ENCODE measurements at places on chromosomes 7 and 10. TPM values are rescaled to one million over a fixed set of nuclear protein-coding genes. Genes with fewer than 3 reads are reported as not detected.

The GDF2 gene
- total RNA-seq: not detected

DNA sequence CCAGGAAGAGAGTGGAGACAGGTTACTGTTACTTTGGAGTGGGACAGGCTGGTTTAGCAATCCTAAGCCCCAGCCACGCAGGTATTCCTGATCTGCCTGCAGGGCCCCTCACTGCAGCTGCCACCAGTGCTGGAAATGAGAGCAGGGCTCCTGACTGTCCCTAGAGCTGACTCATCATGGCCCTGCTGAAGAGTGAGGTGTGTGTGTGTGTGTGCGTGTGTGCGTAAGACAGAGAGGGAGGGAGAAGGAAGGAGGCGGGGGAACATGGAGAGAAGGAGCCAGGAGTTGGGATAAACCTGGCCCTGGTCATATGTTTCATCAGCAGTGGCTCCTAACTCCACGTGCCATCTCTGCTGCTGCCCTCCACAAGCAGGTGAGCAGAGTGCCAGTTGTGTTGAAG lies 3.6 kb downstream of the FOXI2 start:
- H3K27ac ChIP-seq: no peak overlapping the region
- H3K36me3 ChIP-seq: no peaks in the 10 kb centered on the region
- H3K27me3 ChIP-seq: peaks cover 43% of the 10 kb centered on the region
- no peak for DNase-seq

- H3K4me1 ChIP-seq: peaks cover 5% of the 10 kb centered on the region
- peaks cover 27% of the 10 kb centered on the region for H3K36me3 ChIP-seq
- no peaks in the 10 kb centered on the region for H3K27me3 ChIP-seq
- no peak for DNase-seq
- H3K4me3 ChIP-seq: no peak overlapping the region
Measured at GRCh38 chr7:42939457-42940240, 7.5 kb downstream of the MRPL32 start.

DNA sequence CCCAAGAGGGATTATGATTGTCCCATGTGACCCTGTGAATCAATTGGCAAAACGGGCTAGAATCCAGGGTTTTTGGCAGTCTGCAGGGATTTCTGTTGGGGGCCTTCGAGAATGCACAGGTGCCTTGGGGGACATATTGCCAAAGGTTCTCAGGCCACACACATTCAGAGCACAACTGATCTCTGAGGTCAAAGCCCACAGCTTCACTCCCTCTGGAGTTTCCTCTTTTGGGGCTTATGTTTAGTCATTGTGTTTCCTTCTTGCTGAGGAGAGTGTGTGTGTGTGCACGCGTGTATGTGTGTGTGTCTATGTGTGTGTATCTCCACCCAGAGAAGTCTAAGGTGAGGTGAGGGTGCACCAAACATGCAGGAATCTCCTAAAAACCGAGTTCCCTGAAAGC lies 8.8 kb downstream of the PPIF start:
- no peak for DNase-seq
- no peak overlapping the region for H3K4me3 ChIP-seq
- no peaks in the 10 kb centered on the region for H3K4me1 ChIP-seq

The PON1 gene
- total RNA-seq: 1.5 TPM

The WDR86 gene
- total RNA-seq: 59.1 TPM

- H3K36me3 ChIP-seq: no peaks in the 10 kb centered on the region
- no peak overlapping the region for H3K4me3 ChIP-seq
- no peaks in the 10 kb centered on the region for H3K4me1 ChIP-seq
Measured at GRCh38 chr7:139635526-139636302, 112.2 kb downstream of the CLEC2L start.

GRCh38 chr7:73433924-73434700 lies 534 bp downstream of the FZD9 start:
- H3K27me3 ChIP-seq: peaks cover 23% of the 10 kb centered on the region
- no peaks in the 10 kb centered on the region for H3K36me3 ChIP-seq
- peak; percentile 86 for DNase-seq
- peaks cover 6% of the 10 kb centered on the region for H3K4me1 ChIP-seq
- H3K27ac ChIP-seq: no peak overlapping the region

The SRI gene
- total RNA-seq: 169 TPM

The ADAM22 gene
- total RNA-seq: 17.6 TPM

DNA sequence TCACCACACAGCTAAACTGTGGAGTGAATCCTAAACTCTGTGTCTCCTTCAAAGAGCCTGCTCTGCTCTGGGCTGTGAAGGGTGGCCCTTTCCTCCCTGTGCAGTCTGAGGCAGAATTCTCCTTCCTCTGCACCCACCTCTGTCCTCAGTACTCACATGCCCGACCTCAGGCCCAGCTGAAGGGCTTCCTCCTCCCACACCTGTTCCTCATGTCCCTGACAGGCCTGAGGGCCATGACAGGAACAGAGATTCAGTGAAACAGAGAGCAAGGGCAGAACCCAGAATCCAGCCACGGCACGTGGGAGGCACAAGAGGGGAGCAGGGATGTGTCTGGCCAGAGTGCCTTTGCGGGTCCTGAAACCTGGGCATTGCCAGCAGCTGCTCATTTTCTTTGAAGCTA lies 13.9 kb downstream of the CREB3L2 start:
- H3K27me3 ChIP-seq: no peaks in the 10 kb centered on the region
- H3K27ac ChIP-seq: no peak overlapping the region
- DNase-seq: no peak
- H3K4me1 ChIP-seq: peaks cover 36% of the 10 kb centered on the region
- no peaks in the 10 kb centered on the region for H3K36me3 ChIP-seq

- no peak overlapping the region for H3K4me3 ChIP-seq
- DNase-seq: no peak
- peaks cover 55% of the 10 kb centered on the region for H3K4me1 ChIP-seq
- H3K27ac ChIP-seq: peak overlapping the region; percentile 99
- no peaks in the 10 kb centered on the region for H3K27me3 ChIP-seq
Measured at GRCh38 chr7:43648473-43649406, 65.8 kb downstream of the STK17A start.

DNA sequence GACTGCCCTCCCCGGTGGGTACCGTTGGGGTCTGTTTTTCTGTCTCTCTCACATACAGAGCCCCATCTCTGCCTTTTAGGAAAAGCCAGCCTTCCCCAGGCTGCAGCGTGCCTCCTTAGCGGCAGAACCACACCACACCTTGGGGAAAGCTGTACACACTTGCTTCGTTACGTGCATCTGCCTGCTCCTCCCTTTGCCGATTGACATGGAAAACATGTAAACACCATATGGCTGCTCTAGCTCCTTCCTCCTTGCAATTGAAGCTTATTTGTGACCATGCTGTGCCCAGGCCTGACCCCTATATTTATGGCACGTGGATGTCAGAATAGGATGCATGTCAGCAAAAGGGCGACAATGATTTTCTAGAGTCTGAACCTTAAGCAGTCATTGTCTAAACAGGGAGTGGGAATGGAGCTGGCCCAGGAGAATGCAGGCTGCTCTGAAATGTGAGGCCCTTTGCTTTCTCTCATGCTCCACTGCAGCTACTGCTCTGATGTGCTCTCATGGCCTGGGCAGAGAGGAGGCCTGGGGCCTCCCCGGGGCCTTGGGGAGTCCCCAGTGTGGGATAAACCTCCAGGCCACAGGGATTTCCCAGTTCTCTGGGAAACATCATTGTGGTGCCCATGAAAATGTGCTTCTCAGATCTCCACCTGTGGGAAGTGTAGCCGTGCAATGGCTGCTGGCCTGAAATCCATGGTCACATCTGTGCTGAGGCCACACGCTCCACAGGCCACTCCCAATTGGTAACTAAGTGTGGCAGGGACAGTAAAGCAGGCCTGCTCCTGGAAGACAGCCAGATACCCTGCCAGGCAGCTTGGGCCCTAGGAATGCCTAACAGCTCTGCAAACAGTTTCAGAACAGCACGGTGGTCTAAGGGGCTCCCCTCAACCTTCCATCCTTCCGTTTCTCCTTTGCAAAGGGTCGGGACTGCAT lies 18.6 kb downstream of the PDE6C start:
- H3K4me3 ChIP-seq: no peak overlapping the region
- no peak overlapping the region for H3K27ac ChIP-seq
- no peaks in the 10 kb centered on the region for H3K36me3 ChIP-seq
- H3K27me3 ChIP-seq: no peaks in the 10 kb centered on the region

All from GM23338 (cell line).